ENCODE measurements at places on chromosomes 11 and 22.

DNA sequence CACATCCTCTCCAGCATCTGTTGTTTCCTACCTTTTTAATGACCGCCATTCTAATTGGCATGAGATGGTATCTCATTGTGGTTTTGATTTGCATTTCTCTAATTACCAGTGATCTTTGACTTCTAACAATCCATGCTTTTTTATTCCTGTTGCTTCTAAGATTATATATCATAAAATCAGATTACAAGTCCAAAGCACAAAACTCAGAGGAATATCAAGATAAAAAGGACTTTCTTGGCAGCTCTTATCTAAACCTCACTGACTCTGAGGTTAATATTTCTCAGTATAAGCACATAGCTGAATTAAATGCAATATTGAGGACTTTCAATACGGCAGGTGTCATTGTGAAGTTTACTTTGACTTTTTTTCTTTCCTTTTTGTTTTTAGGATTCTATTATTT lies 11.4 kb downstream of the SLC5A12 start:
- DNase-seq, result no peak

DNA sequence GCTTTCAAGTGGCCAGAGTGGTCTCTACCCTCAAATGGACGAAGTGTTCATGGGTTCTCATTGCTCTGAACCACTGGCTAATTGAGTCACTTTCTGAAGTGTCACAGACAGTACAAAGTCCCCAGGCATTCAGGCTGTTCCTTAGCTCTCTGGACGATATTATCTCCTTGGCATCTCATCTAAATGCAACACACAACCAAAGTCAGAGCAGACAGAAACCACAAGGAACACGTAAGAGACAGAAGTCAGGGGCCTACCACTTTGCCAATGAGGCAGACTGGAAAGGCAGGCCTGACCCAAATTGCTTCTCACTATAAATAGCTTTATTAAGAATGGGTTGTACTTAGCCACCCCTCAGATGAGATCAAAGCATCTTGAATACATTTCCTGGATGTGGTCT lies 29.0 kb upstream of the LDLRAD3 start:
- no peak for DNase-seq

DNA sequence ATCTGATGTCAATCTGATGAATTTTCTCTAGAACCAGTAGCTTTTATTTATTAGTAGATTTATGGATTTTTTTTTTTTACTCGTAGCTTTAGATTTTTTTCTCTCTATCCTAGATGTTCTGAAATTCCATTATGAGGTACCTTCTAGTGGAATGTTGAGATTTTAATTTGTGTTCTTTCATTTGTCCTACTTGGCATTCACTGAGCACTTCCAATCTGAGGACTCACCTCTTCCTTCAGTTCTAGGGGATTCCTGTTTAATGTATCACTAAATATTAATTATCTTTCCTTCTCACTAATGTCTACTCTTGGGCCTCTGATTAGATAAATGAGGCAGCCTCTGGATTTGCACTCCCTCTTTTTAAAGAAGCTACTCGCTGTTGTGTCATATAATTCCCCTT lies 40.2 kb upstream of the WNT7B start:
- no peak for DNase-seq

DNA sequence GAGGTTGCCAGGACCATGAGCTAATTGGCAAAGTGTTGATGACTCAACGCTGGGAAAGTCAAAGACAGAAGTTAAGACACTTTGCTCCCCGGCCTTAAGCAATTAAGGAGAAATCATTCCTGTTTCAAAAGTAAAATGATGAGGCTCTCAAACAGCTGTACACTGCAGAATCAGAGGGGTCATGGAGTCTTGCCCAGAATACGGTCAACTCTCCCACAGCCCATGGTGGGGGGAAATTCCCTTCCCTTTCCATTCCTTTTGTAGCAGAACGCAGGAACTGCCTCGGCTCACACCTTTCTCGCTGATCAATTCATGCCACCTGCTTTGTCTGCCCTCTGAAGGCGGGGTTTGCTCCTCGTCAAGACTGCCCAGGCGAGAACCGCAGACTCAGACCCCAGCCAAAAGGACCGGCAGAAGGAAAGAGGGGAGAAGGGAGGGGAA lies 52.8 kb downstream of the MN1 start:
- DNase-seq, result no peak

GRCh38 chr11:8702598-8702915 lies 20.0 kb downstream of the RPL27A start:
- DNase-seq, result no peak

GRCh38 chr11:27698872-27699241 lies 1.4 kb downstream of the BDNF start:
- peak; percentile 30 for DNase-seq

DNA sequence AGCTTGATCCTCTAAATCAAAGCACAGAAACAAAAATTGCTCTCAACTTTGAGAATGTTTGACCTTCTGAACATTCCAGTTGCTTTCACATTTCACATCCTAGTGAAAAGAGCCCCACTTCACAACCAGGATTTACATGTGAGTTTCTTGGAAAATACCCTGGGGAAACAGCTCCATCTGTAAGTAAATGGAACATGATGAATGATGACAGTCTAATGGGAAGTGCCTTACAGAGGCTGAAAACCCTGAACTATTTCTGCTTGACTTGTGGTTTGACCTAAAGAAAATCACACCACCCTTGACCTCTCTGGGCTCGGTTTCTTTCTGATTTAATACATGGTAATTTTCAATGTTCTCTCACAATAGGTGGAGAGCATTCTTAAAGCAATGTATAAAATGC lies 499.4 kb upstream of the API5 start:
- no peak for DNase-seq

GRCh38 chr11:120914601-120915000 lies 109.3 kb upstream of the TBCEL start:
- DNase-seq, result no peak

GRCh38 chr11:46391578-46392420 lies at the start of gene CHRM4:
CHRM4 (minus strand) TSS chr11:46391776; CDS start chr11:46386557, 5,219 bp downstream.
- no peak for DNase-seq

DNA sequence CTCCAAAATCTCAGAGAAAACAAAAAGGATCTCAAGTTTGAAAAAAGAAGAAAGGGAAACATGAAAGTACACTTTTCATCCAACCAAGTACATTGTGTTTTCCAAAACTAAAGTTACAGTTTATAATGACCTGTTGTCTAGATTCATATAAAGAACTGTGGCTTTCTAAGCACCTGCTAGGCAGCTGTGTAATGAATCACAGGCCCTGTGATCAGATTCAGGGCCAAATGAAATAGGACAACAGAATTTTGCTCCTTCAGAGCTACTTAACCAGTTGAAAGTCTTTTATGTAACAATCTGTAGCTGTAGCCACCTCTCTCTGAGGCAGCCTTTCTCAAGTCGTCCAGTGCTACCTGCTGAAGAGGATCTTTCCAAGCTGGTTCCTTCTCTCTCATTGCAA lies 960.0 kb upstream of the RAG2 start:
- no peak for DNase-seq

GRCh38 chr11:10900681-10901415 lies 43.0 kb upstream of the ZBED5 start:
- DNase-seq, result no peak

DNA sequence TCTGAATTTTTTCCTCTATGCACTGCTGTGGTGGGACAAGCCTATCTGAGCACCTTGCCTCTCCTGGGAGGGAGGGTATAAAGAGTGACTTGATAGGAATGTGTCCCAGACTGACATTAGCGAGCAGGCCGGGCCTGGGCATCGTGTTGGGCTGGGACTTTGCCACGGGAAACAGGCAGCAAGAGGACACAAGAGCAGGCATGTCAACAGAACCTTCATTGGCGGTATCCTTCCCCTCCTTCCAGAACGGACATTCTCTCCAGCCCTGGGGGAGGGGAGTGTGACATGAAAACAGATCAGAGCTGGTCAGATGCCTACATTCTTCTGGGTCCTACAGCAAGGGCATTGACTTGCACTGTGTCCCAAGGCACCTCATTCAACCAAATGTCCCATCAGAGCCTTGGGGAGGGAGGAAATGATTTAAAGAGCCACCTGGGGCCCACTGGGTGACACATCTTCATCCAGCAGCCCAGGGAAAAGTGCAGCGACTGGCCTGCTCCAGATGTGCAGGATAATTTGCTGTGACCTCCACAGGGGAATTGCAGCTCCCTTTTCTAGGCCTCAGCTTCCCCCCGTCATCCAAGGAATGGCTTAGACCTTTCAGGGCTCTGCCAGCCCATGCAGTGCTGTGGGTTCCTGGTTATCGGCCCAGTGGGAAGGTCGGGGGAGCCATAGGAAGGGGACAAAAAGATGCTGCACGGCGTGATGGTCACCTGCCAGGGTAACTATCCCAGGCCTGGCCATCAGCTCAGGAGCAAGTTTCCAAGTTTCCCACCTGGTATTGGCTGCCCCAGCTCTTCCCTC lies 21.8 kb upstream of the UVRAG start:
- no peak for DNase-seq

DNA sequence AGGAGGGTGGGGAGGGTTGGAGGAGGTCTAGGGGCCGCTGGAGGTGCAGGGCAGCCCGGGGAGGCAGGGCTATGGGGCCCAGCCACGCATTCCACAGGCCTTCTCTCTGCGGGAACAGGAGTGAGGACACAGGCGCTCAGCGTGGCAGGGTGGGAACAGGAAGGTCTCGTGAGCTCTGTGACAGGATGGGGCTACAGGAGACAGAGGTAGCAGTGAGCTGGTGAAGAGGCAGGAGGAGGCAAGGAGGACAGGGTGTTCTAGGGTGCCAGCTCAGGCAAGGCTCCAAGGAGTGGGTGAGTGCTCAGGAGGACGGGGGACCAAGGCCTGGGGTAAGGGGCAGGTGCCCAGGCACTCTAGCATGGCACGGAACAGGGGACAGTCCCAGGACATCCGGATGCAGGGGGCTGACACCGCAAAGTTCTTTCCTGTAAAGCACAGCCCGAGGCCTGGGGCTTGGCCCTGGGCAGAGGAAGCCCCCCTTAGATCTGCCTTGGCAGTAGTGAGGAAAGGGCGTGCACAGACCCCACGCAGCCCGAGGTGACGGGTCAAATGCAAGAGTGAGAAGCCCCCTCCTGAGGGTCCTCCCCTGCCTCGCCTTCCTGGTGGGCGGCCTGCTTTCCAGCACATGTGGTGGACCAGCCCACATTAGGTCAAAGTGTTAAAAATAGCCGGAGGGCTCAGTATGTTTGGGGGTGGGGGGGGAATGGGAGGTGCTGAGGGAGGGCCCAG lies 4.7 kb upstream of the NEAT1 start:
- no peak for DNase-seq

DNA sequence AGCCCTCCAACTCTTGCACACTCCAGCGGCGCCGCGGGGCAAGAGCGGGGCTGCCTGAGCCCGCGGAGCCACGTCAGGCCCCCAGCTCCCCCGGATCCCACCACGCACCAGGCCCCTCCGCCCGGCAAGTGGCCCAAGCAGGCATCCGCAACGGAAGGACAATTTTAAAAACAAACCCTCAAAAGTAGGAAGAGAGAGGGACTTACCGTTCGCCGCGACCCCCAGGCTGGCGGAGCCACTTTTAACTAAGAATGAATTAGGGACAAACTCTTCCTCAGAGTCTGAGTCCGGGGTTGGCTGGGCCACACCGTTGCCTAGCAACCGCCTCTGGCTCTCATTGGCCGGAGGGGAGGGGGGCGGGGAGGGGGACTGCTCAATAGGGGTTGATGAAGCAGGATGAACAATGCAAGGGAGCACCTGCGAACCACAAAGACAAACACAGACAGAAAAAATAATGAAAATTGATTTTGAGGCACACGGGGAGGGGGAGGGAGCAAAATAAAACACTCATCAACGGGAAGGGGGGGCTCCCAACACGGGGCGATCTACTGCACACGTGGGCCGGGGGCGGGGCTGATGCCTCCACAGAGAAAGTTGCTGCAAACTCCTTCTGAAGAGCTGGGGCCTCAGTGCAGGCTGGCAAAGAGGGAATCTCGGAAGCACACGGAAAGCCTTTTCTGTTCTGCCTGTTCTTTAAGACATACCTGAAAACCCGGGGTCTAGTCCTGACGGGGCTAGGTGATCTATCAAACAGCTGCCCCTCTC lies 387.5 kb upstream of the NARS2 start:
- DNase-seq, result no peak

GRCh38 chr22:28108851-28109250 lies 189.8 kb upstream of the PITPNB start:
- no peak for DNase-seq

DNA sequence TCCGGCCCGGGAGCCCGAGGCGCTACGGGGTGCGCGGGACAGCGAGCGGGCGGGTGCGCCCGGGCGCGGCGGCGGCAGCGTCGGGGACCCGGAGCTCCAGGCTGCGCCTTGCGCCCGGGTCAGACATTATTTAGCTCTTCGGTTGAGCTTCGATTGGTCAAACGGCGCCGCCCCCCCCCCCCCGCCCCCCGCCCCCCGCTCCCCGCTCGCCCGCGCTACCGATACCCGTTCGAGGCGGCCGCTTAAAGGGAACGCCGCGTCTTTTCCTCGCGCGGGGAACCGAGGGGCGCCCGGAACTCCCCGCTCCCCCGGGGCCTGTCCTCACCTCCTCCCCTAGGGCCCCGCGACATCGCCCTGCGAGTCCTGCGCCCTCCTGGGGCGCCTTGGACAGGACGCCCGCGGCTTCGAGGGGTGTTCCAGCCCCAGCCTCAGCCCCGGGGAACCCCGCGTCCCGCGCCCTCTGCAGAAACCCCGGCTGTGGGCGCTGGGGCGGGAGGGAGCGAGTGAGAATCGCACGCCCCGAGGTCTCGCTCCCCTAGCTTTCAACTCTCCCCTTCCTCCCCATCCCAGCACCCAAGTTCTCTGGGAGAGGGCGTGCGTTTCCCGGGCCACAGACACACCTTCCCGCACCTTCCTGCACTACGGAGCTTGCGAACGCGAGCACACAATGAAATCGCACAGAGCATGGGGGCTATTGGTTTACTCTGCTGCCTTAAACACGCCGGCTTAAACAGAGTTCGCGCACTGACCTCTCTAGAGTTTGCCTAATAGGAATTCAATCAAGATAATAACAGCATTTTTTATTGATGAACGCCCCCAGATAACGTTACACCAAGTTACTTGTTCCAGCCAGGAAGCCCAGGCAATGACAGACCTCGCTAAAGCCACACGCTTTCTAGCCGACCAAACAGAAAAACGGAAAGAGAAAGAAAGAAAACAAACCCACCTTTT lies at the start of gene BDNF:
TSS of gene BDNF (minus strand) at position 105 of the 951 bp plus-strand sequence. CDS start 41,891 bp downstream, outside the sequence.
- no peak for DNase-seq

DNA sequence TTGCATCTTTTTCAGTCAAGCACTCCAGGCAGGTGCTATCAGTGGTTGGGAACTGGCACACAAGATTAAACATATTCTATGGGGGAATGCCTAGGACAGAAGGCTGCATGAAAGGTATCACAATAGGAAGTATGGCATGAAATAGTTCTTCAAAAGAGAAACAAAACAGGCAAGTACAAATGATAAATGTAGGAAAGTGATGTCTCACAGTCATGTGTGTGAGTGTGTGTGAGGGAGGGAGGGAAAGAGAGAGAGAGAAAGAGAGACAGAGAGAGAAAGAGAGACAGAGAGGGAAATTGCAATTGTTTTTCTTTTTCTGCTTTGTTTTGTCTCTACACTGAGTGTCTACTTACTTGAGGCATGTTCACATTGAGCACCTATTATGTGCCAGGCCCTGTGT lies 456.3 kb downstream of the MIAT start:
- DNase-seq, result no peak

All from stimulated activated CD4-positive, alpha-beta T cell treated with anti-CD3 and anti-CD28 coated beads, Interleukin-1b, Interleukin-23, amount 100 ng/mL, for 4 hours (primary cell).